ENCODE measurements at places on chromosomes 5 and 9. TPM values are rescaled to one million over a fixed set of nuclear protein-coding genes. Genes with fewer than 3 reads are reported as not detected.

Gene AK8
- total RNA-seq, result 1.6 TPM

Gene CLIC3
- 0.75 TPM for total RNA-seq

Gene TEX53
- total RNA-seq, result not detected

DNA sequence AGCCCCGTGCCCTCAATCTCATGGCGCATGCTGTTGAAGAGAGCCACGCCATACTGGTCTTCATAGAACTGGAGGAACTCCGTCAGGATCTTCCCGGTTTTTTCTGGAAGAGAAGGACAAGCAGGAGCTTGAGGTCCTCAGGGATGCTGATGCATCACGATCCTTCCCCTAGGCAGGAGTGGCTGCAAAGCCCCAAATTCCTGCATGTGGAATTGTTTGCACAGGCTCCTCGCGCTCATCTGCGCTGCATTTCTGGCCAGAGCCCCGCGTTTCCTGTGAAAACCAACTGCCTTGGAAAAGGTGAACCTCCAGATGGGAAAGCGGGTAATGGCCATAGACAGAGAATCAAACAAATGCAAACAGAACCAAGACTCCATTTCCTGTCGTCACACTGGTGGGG is 80.4 kb downstream of the LRSAM1 start:
- no peak for DNase-seq

DNA sequence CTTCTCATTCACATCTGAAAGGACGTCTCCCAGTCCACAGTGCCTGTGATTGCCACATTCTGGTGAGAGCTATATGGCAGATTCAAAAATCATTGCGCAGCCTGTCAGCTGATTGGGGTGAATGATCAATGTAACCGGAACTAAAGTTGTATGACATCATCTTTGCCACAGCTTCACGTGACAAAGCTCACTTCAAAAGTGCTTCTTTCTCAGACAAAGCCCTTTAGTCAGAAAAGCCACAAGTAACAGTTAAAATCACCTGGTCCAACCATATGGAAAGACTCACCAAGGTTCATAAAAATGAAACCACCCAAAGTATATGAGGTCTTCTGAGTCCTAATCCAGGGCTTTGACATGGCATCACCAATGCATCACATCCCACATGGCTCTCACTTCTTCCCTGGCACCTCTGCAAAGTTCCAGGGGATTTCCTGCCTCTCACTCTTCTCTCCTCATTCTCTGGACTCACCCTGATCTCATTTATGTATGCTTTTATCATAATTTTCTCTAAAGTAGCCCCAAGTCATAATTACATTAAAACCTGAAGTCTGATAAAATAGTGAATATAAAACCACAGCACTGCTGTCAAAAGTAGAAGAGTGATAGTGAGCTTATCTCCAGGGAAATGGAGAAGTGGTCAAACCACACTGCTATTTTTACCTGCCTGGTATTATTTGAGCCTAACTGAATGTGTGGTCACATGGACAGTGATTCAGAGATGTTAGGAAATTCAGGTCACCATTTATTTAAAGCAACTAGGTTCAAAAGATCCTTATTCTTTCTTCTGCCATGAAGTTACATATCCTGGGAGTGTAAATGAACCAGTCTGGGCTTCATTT is 193.1 kb upstream of the PTGER4 start:
- DNase-seq, result no peak

- no peak for DNase-seq
Measured at GRCh38 chr5:125370461-125371205, 624.2 kb upstream of the ZNF608 start.

Data from kidney epithelial cell (primary cell).